Esophagus muscularis mucosa (tissue), 4 donors: ENCODE measurements at places on chromosomes 11 and 22.

DNA sequence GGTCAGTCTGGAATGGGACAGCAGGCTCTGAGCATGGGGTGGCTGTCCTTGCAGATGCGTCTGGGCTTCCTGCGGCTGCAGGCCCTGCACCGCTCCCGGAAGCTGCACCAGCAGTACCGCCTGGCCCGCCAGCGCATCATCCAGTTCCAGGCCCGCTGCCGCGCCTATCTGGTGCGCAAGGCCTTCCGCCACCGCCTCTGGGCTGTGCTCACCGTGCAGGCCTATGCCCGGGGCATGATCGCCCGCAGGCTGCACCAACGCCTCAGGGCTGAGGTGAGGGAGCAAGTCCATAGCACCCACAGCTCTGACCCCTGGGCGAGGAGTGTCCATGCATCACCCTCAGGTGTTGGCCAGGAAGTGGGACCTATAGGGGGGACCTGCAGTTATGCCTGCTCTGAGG is 51.6 kb downstream of the MYO7A start:
- no peak overlapping the region for H3K27ac ChIP-seq
- H3K4me1 ChIP-seq: no peaks in the 10 kb centered on the region
- DNase-seq: no peak
- H3K36me3 ChIP-seq: no peaks in the 10 kb centered on the region

DNA sequence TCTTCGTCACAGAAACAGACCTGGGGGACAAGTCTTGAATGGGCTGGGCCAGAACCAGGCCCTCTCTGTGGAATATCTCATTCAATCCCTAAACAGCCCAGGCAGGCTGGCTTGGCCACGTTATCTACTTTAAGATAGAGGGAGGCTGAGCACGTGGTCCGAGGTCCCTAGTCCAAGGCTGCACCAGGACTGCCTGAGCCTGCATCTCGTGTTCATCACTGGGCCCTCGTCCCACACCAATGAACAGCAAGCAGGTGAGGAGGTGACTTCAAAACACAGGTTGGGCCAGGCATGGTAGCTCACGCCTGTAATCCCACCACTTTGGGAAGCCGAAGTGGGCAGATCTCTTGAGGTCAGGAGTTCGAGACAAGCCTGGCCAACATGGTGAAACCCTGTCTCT is 20.3 kb upstream of the FGF3 start:
- no peaks in the 10 kb centered on the region for H3K36me3 ChIP-seq
- H3K4me3 ChIP-seq: no peak overlapping the region
- H3K27me3 ChIP-seq: no peaks in the 10 kb centered on the region
- DNase-seq: no peak
- H3K27ac ChIP-seq: no peak overlapping the region

DNA sequence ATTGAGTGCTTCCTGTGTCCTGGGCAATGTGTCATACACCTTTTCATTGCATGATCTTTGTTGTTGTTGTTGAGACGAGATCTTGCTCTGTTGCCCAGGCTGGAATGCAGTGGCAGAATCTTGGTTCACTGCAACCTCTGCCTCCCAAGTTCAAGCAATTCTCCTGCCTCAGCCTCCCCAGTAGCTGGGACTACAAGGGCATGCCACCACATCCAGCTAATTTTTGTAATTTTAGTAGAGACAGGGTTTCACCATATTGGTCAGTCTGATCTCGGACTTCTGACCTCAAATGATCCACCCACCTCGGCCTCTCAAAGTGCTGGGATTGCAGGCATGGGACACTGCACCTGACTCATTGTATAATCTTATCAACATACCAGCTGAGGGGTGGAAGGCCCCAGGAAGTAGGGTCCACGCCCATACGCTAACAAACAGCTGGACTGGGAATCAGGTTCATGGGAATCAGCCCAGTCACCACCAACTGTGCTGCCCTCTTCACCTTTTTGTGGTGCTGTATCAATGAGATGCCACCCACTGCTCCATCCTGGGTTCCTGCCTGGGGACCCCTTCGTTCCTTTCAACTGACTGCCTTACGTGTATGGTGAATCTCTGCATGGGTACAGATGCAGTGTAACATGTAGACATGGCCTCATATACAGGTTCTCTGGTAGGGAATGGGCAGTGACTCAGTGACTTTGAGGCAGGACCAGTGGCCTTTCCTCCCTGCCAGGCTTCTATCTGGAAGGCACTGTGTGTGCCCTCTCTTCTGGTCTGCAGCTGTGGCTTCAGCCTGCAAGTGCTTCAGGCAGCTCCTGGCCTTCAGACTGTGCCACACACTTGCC is 32.5 kb upstream of the YWHAH start:
- no peak overlapping the region for H3K27ac ChIP-seq
- H3K4me3 ChIP-seq: no peak overlapping the region
- H3K36me3 ChIP-seq: peaks cover 22% of the 10 kb centered on the region

GRCh38 chr22:21570398-21570797 is 2.9 kb downstream of the UBE2L3 start:
- H3K4me1 ChIP-seq: peaks cover 68% of the 10 kb centered on the region
- H3K27me3 ChIP-seq: no peaks in the 10 kb centered on the region
- DNase-seq: no peak

- no peaks in the 10 kb centered on the region for H3K36me3 ChIP-seq
- H3K27ac ChIP-seq: no peak overlapping the region
- H3K4me1 ChIP-seq: no peaks in the 10 kb centered on the region
Measured at GRCh38 chr11:27757953-27758352, 57.7 kb upstream of the BDNF start.

GRCh38 chr11:70128435-70128906 is 50.4 kb downstream of the ANO1 start:
- no peaks in the 10 kb centered on the region for H3K4me1 ChIP-seq
- peak overlapping the region; percentile 0 for H3K27ac ChIP-seq
- no peaks in the 10 kb centered on the region for H3K36me3 ChIP-seq
- no peaks in the 10 kb centered on the region for H3K27me3 ChIP-seq
- no peak for DNase-seq
